Stimulated activated CD4-positive, alpha-beta T cell treated with anti-CD3 and anti-CD28 coated beads, Interleukin-4, amount 100 ng/mL, for 4 hours (primary cell): ENCODE measurements at places on chromosomes 5 and 9.

DNA sequence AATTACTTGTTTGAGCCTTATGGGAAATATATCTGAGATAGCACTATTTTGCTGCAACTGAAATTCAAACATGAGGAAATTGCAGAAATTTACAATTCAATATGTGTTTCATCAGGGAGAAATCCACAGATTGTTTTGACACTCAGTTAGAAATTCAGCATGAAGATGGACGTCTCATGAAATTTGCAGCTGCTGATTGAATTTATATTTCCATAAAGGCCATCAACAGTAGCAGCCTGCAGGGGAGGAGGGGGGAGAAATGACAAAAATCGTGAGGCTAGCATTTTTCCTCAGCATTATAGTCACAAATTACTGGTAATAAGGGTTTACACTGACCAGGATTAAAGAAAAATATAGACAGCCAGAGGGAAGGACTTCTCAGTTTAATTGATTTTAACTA, 81.0 kb downstream of the NDUFAF2 start:
- DNase-seq = no peak

DNA sequence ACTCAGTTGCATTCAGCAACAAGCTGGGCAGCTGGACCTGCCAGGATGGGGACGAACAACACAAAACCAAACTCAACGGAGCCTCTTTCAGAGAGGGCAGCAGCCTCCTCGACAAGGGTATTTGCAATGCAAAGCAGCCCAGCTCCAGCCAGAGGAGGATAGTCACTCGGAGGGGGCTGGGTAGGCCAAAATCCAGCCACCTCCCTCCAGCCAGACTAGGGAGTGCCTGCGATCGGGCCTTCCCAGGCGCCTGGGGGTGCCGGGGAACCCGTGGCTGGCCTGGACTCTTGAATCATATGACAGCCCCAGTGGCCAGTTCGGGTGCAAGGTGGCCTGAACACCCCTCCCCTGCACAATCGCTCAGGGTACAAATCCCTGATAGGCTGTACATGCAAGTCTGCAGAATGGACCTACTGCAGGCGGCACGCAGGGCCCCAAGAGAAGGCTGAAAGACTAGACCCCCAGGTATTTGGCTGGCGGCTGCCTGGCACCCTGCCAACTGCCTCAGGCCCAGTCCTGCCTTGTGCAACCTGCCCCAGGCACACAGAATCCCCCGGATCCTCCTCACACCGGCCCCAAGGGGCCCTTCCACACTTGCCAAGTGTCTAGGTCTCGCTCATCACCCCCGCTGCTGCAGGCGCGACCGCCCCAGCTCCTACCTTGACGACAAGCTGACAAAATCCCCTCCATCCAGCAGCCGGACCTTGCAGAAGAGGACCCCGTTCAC, 1.3 kb downstream of the EEIG1 start:
- no peak for DNase-seq

- no peak for DNase-seq
Observed at GRCh38 chr9:87193925-87194868, 246.9 kb upstream of the GAS1 start.

DNA sequence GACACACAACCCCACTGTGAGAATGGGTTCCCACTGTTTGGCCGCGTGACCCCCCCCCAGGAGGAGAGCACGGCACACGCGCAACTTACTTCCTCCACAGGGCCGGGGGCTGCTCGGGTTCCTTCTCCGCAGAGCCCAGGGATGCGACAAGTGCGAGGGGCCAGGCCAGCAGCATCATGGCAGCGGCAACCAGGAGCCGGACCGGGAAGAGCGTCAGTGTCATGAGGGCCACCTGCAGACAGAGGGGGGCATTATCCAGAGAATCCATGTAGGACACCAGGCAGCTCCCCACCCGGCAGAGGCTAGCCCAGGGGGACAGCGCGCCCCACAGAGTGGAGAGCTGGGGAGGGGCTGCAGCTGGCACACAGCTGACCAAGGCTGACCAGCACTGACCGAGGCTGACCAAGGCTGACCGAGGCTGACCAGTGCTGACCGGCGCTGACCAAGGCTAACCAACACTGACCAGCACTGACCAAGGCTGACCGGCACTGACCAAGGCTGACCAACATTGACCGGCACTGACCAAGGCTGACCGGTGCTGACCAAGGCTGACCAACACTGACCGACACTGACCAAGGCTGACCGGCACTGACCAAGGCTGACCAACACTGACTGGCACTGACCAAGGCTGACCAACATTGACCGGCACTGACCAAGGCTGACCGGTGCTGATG, 22.3 kb downstream of the LPCAT1 start:
- no peak for DNase-seq

GRCh38 chr9:78806492-78807160, 509.7 kb downstream of the PSAT1 start:
- no peak for DNase-seq

DNA sequence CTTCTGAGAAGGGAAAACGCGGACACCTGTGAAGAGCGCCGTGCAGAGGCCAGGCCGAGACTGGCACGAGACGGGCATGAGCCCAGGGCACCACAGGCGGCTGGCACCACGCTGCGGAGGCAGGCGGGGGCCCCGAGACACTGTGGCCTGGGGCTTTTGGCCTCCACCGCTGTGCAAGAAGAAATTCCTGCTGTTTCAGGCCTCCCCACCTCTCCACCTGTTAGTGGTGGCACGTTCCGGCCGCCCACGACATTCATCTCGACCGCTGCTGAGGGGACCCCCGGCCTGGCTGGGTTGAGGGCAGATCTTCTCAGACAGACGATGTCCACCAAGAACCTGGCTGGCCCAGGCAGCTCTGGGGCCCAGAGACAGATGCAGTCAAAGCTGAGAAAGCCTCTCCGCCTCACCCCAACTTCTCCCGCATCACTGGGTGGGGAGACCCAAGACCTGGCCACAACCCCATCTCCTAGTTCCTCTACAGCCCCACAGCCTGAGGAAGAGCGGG, 11.5 kb downstream of the NACC2 start:
- DNase-seq = no peak

DNA sequence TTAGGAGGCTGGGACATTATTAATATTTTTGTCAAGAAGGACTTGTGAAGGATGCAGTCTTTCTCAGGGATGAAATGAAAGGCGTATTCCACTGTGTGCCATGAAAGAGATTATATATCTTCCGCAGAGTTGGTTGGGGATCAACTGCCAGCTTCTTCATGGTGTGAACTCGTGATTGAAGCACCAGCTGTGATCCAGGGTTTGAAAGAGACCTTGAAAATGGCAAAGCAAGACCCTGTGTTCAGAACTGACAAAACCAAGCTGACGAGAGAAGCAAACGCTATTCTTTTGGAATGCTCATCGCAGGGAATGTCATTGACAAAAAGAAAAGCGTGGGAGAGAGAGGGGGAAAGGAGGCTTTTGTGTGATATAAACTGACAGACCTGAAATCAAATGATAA, 263.9 kb upstream of the ZNF608 start:
- no peak for DNase-seq

DNA sequence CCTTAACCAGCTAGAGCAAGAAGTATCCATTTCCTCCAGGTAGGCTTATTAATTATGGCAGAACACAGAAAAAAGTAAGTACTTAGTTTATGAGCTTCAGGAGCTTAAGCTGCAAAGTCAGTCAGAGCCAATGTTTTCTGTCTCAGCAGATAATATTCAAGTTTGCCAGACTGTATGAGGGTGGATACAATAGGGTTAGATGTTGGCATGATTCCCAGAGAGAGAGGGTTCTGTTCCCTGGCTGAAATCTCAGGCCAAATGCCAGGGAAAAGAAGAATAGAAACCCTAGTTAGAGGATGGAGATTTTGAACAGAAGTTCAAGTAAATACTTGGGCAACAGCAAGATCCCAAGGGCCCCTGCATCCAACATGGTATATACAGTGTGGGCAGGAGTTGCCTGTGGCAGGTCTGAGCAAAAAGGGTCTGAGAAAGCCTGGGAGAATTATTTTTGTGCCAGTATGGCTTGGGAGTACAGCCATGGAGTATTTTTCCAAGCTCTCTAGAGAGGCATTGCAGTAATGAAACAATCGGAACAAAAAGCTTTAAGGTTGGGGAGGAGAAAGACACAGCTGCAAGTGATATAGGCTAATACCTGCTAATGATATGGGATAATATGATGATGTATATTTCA, 31.0 kb upstream of the ISOC1 start:
- no peak for DNase-seq

- DNase-seq = no peak
Observed at GRCh38 chr5:53359916-53360517, 120.4 kb upstream of the FST start.

DNA sequence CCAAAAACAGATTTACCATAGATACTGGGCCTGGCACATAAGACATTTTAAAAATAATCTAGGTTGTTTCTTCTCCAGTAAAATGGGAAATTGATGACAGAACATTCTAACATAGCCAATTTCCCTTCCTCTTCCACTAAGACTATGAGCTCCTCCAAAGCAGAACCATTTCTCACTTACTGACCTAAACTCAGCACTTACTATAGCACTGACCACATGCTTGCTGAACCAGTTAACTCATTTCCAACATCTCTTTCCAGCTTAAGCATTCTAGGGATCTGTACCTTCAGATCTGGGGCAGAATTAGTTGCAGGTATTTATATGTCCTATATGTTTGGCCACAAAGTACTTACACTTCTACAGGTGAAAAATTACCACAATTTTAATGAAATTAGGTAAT, 58.9 kb downstream of the TTC39B start:
- DNase-seq = no peak

- no peak for DNase-seq
Observed at GRCh38 chr9:98556511-98556910, 152.2 kb downstream of the GABBR2 start.

GRCh38 chr5:10524376-10525123, 39.3 kb upstream of the ANKRD33B start:
- DNase-seq = no peak

GRCh38 chr5:65305913-65306312, 175.8 kb downstream of the ADAMTS6 start:
- no peak for DNase-seq
